Activated T-cell treated with anti-CD3 and anti-CD28 coated beads for 48 hours (primary cell): ENCODE measurements at places on chromosomes 7 and 10.

- no peak for DNase-seq
Observed at GRCh38 chr7:135795846-135796570, 47.4 kb upstream of the FAM180A start.

- DNase-seq, result no peak
Observed at GRCh38 chr7:101097561-101097960, 12.3 kb downstream of the TRIM56 start.

DNA sequence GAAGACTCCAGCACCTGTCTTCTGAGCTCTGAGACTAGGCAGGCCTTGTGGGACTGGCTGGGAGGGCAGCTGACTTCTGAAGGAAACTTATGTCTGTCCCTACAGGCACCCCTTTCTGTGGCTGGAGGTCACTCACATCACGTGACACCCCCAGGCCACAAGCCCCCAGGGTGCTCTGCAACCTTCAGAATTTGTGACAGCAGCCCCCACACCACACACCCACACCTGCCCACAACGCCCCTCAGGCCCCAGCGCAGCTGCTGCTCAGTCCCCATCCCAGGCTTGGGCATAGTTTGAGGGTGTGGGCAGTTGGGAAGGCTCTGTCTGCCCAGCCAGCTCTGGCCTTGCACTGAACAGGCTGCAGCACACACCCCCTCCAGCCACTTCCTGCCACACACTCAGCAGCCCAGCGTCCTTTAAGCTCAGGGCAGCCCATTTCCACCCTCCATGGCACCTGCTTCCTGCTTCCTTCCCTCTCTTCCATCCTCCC, 80.0 kb upstream of the UNC5B start:
- DNase-seq, result no peak

DNA sequence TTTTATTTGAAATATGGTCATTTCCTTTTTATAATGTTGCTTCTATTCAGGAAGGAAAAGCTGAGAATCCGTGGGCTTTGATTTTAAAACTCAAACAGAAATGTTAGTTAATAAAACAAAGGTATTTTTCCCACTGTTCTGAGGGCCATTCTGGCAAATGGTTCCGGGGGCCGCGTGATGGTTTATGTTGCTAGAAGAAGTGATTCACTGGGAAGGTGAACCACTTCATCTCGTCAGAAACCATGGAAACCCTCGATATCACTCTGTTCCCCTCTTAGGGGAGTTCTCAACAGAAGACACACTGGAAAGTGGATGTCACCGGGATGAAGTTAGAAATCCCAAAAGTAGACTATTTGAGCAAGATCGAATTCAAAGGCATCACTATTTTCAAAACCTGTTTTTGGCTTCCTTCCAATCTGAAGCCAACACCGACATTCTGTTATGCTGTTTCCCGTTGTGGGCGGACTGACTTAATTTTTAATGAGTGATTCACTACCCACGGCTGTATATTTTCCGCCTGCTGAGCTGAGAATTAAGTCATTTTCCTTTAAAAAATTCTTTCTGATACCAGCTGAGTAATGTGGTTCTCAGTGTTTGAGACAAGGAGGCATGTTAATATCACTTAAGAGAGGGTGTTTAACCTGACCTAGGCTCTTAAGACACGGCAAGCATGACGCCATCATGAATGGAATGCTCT, 84.1 kb downstream of the PTPRE start:
- DNase-seq, result peak; percentile 36

DNA sequence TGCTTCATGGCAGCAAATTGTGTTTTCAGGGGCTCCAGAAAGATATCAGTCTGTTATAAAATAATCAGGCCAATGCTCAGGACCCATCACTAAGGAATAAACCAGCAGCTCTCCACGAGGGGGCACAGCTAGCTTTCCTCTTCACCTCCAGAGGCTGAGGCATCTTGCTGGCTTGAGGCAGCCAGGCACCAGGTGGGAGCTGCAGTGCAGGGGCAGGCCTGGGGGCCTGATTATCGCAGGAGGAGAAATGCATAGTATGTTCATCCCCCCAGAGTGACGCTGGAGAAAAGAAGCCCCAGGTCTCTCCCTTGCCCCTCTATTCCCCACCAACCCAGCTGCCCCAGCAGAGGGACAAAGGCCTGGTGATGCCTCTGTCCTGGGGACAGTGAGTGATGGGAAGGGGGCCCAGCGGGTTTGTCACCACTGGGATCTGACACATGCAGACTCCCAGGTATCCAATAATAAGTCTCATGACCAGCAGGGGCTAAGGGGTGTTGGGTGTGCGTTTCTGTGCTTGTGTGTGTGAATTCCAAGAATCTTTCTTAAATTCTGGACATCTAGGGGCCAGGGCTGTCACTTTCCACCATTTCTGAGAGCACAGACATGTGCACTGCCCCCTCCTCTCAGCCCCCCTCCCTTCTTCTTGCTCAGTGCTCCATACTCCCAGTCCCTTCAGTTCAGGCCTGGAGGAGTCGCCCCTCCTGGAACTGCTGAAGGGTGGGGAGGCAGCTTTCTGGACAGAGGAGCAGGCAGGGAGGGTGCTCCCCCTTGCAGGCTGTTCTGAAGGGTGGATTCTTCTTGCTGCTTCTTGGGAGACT, 128.1 kb upstream of the FAM20C start:
- DNase-seq, result no peak
